ENCODE measurements at places on chromosomes 6 and 20.

DNA sequence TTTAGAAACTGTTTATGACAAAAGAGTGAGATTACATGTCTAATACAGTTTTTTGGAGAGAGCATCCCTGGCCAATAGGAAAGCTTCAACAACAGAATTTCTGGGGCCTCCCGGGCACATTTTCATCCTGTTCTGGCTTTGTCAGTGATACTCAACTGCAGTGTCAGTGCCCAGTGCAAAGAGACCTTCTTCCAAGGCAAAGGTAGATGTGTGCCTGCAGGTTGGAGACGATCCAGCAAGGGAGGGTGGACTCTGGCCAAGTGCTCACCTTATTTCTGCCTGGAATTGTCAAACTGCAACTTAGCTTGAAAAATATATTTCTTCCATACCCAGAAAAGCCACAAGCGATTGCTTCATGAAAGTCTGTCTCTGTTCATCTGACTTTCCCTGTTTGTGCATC is 211.6 kb upstream of the SNX9 start:
- DNase-seq = no peak

DNA sequence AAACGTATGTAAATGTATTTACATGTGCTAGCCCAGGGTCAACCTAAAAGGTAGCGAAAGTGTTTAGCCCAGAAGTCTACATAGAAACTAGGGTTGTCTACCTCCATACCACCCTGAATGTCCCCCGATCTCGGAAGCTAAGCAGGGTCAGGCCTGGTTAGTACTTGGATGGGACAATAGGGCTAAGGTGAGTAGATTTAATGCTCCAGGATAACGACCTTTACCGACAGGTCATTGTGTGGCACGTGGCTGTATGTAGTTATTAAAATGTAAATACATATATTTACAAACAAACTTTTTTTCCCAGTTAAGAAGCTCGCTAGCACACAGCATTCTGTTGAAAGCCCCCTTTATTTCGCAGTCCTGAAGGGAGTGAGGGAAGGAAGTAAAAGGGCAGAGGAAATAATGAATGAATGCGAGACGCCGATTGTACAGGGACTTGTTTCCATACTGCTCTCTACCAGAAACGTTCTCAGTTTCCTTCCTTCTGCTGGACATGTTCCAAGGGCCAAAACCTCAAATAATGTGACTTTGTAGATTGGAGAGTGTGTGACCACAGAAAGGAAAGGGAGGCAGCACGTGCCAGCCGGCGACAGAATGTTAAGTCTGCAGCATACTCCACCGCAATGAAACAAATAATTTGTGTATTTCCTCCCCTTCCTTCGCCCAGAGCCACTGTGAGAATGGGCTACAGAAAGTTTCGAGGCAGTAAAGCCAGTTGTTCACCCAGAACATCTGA is 612 bp downstream of the ADAT2 start:
- DNase-seq = no peak

DNA sequence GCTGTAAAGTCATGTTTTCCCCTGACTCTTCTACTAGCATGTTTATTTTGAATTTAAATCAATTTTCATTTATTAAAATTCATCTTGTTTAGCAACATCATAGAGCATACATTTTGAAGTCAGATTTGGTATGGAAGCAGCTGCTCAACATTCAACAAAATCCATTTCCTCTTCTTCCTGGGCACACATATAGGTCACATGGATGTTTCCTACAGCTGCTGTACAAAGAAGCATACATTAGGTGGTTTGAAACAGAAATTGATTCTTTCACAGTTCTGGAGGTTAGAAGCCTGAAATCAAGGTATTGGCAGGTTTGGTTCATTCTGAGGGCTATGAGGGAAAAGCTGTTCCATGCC is 495.2 kb downstream of the RFPL4B start:
- no peak for DNase-seq

- no peak for DNase-seq
Observed at GRCh38 chr6:125750692-125751333, 1.4 kb downstream of the HEY2 start.

GRCh38 chr6:142207265-142207877 is 60.3 kb downstream of the VTA1 start:
- no peak for DNase-seq

GRCh38 chr6:18260448-18261106 is 3.8 kb downstream of the DEK start:
- DNase-seq = no peak

- DNase-seq = no peak
Observed at GRCh38 chr6:78605909-78606446, 261.4 kb upstream of the IRAK1BP1 start.

DNA sequence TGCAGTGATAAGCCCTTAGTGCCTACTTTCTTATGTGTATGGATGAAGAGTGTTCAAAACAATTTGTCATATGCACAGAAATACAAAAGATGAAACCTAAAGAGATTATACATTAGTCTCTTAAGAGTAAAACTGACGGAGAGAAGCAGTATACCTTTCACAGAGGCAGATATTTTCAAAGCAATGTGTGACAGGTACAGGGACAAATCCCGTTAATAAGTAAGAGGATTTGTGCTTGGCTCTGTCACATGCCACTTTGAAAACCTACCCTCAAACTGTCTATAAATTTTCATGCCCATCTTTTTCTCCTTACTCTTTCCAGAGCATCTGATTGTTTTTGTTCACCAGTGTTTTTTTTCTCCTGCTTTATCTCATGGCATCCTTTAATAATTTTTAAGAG is 741.3 kb upstream of the MMS22L start:
- DNase-seq = no peak

DNA sequence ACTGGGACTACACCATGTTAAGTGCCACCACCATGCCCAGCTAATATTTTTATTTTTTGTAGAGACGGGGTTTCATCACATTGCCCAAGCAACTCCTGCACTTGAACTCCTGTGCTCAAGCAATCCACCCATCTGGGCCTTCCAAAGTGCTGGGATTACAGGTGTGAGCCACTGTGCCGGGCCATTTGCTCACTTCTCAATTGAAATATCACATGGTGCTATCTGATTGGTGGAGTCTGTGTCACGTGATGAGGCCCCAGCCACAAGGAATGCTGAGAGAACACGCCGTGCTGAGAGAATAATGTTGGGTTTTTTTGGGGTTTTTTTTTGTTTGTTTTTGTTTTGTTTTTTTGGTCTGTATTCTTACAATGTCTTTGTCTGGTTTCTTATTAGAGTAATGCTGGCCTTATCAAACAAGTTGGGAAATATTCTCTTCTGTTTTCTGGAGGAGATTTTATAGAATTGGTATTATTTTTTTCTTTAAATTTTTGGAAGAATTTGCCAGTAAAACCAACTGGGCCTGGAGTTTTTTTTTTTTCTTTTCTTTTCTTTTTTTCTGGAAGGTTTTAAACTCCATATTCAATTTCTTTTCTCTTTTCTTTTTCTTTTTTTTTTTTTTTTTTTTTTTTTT is 183.2 kb upstream of the KCNG1 start:
- no peak for DNase-seq

- DNase-seq = no peak
Observed at GRCh38 chr6:35498422-35499067, 1.7 kb upstream of the TEAD3 start.

GRCh38 chr6:79466207-79466834 is 70.9 kb downstream of the LCA5 start:
- DNase-seq = no peak

DNA sequence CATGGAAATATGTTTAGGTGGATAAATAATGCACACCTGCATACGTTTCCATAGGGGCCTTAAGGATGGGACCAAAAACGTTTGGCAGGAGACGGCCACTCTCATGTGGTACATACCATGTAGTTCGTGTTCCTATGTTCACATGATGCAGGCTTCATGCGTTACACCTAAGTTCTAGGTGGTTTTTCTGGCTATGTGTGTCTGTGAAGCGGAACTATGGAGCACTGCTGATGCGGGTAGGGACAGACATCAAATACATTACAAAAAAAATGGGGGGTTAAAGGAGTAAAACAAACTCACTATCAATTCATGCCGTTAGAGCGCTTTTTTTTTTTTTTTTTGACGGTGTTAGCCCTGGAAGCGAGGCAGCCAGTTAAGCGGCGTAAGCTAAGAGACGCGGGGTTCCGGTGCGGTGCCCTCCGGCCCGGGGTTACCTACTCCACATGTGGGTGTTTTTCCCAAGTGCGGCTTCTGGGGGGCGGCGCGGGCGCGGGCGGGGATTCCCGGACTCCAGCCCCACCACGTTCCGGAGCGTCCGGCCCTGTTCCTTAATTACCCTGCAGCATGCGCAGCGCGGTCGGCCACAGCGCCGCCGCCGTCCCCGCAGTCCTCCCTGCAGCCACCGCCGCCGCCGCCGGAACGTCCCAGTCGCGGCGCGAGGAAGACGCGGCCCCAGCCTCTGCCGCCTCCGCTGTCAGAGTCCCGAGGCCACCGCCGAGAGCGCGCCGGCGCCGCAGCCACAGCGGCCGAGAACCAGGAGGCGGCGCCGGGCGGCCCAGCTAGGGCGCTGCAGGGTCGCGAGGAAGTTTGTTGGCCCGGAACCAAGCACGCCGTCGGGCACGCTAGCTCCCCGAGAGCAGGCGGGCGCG is 648 bp downstream of the COL19A1 start:
- DNase-seq = no peak

DNA sequence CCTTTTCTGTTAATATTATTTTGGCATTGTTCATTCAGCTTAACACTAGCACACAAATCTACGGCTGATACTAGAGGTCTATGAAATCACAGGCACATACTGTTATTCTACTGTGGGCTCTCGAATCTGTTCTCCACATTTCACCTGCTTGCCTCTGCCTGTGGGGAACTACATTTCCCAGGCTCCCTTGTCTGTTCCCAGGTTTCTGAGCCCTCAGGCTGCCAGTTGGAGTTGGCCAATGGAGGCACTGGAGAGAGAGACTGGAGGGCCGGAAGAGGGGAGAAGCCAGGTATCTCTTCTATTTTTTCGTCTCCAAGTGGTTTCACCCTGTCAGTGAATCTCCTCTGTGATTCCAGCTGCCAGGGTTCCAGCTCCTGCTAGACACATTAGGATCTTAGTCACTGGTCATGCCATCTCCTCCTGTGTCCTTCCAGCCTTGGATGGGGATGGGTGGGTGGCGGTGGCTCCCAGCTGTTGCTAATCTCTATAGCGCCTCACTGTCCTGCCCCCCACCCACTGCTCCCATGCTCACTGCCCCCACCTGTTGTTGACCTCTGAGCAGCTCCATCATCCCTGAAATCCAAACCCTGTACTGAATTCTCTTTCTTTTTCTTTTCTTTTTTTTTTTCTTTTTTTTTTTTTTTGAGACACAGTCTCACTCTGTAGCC is 188.2 kb downstream of the LRFN2 start:
- DNase-seq = no peak

GRCh38 chr6:155224618-155225017 is 39.2 kb upstream of the CLDN20 start:
- DNase-seq = no peak

- no peak for DNase-seq
Observed at GRCh38 chr6:140064366-140064765, 689.9 kb upstream of the CITED2 start.

- DNase-seq = no peak
Observed at GRCh38 chr20:22503577-22503976, 80.8 kb downstream of the FOXA2 start.

DNA sequence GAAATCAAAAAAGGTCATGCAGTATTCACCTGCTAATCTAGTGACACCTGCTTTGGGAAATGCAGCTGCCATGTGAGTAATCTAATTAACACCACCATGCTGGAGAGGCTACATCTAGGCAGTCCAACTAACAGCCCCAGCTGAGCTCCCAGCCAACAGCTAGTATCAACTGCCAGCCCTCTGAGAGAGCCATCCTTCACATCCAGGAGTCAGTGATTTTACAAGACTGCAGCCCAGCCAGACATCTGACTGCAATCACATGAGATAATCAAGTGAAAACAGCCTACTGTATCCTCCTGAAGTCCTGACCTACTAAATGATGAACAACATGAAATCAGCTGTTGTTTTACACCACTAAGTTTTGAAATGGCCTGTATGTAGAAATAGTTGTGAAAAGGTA is 298.4 kb downstream of the TRDN start:
- no peak for DNase-seq

- no peak for DNase-seq
Observed at GRCh38 chr6:150639823-150640331, 40.2 kb downstream of the PLEKHG1 start.

DNA sequence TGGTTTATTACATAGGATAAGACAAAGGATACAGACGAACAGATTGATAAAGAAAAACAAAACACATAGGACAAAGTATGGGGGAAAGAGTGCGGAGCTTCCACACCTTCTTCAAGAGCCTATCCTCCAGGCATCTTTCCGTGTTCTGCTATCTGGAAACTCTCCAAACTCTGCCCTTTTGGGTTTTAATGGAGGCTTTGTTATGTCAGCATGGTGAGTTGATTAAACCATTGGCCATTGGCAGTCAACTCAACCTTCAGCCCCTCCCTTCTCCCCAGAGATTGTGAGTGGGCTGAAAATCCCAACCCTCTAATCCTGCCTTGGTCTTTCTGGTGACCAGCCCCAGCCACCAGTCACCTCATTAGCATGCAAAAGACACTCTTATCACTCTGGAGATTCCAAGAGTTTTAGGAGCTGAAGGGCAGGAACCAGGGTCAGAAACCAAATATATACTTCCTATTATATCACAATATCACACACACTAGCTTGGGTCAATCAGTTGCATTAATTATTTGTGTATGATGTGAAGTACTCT is 23.8 kb downstream of the HLA-DOB start:
- no peak for DNase-seq

GRCh38 chr6:22043284-22043962 is 253.4 kb downstream of the PRL start:
- DNase-seq = no peak

DNA sequence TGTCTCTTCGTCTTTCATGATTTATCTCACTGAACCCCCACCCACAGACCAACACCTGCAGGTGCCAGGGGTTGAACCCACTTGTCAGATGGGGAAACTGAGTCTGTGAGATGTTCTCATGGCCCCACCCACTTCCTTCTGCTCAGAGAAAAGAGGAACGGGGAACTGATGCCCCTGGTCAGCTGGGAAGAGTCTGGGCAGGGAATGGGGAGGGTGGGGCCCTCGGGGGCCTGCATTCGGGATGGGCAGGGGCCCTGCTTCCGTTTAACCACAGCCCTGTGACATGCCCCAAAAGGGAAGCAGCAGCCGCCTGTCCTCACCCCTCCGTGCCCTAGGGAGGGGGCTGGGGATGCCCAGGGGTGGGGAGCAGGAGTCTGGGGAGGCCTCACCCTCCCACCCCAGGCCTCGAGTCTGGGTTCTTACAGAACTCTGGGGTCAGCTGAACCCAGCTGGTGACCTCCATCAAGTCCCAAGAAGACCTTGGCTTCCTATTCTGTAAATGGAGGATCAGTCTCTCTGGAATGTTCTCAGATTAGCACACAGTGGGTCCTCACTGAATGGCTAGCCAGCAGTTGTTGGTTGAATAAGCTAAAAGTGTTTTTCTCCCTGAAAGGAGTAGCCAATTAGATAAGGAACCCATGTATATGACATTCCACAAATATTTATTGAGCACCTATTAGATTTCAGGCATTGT is 81.5 kb downstream of the CEBPB start:
- no peak for DNase-seq

GRCh38 chr6:84033523-84034451 is at the start of gene MRAP2:
Gene MRAP2 (plus strand): TSS chr6:84033772. CDS start chr6:84055319, 21,547 bp downstream.
- DNase-seq = no peak

DNA sequence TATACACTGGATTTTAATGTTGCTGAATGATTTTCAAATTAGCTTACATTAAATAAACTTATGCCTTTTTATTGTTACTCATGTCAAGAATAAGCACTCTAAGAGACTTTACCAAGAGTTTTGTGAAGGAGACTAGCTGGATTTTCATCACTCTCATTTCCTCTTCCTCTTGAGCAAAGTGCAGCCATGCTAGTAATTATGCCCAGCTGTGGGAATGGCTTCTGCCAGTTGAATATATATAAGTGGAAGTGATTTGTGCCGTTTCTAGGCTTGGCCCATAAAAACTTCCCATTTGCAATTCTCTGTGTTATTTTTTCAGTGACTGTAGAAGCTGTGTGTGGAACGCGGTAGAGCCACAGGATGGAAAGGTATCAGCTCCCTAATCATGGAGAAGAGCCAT is 255.8 kb downstream of the HDGFL1 start:
- no peak for DNase-seq
